ENCODE measurements at places on chromosomes 11 and 22.

DNA sequence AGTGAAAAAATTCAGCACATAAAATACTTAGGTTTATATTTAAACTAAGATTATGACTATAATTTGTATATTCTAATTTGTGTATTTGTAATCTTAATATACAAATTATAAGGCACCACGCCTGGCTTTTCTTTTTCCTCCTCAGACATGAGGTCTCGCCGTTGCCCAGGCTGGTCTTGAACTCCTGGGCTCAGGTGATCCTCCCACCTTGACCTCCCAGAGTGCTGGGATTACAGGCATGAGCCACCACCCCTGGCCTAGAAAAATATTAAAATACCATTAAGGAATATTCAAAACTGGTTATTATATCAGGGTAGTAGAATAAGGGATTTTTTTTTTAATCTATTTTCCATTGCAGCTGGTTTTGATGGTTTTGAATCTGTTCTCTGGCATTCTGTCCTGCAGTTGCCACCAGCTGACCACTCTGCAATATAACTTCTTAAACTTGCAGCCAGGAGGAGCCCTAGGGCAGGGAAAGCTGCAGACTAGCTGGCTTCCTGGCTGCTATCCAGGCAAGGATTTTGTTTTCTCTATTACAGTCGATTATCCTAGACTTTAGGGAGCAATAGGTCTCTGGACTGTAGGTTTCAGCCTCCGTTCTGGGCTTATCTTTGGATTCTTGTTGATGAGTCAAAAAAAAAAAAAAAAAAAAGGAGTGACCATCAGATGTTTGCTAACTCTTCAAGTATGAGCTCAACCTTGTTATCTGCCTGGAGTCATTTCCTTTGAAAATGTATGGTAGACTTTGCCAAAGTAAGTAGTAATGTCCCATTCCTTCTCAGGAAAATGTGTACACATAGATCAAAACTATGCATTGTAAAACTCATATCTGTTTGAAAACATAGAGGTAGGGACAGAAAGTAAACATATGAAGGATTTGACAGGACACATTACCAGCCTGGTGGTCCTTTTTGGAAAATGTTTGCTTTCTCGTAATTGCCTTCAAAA, 13.2 kb downstream of the POLA2 start:
- DNase-seq: no peak

- DNase-seq: no peak
Measured at GRCh38 chr11:131033151-131033651, 116.9 kb upstream of the SNX19 start.

DNA sequence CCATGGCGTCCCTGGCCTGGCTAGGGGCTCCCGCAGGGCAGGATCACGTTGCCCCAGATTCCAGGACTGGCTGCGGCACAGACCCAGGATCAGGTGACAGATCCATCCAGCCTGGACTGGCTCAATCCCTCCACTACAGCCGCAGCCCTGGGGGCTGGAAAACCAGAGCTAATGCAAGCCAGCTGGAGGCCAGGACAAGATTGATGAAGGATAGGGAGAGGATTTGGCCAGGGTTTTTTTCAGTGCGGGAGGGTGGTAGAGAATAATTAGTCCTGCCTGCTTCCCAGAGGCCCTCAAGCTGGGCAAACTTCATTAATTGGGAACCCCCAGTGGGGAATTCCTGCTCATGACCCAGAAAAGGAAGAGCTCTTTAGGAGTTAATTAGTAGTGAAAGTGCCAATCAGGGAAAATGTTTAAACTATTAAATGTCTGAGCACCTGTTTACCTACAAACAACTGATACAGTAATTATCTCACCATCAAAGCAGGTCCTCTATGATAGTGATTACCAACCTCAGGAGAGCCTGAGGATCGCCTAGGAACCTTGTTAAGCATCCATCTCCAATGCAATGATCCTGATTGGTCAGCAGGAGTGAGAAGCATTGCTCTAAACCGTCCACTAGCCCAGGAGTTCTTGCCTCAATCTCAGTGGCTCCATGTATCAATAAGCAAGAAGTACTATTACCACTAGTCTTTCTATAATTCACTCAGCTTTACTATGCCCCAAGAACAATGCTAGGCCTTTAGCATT, 33.0 kb upstream of the MYOD1 start:
- DNase-seq: no peak

- DNase-seq: no peak
Measured at GRCh38 chr11:101482556-101483124, 101.2 kb downstream of the TRPC6 start.

DNA sequence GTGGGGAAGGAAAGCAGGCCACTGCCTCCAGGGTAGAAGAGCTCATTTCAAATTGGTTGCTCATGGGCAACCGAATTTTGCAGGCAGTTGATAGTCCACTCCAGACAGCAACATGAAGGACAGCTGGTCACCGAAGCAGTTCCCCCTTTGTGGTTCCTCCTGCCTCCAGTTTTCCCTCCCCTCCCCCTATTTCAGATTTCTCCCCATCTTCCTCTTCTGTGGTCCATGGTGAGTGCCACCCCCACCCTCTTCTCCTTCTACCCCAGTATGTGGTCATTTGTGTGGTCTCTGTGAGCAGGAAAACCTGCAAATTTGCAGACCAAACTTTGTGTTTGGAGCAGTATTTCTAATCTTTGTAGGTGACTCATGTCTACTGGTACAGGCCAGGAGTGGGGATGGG, 38.2 kb upstream of the PAK1 start:
- no peak for DNase-seq

All from stimulated activated CD8-positive, alpha-beta memory T cell treated with anti-CD3 and anti-CD28 coated beads, Interleukin-2, amount 100 ng/mL, for 1 hour (primary cell).